ENCODE measurements at places on chromosomes 2 and 18.
A peak's percentile ranks its signal among the peaks of the same experiment; 100 is the strongest.

DNA sequence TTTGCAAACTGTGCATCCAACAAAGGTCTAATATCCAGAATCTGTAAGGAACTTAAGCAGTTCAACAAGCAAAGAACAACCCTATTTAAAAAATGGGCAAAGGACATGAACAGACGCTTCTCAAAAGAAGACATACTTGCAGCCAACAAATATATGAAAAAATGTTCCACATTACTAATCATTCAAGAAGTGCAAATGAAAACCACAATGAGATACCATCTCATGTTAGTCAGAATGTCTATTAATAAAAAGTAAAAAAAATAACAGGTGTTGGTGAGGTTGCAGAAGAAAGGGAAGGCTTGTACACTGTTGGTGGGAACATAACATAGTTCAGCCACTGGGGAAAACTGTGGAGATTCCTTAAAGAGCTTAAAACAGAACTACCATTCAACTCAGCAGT lies 126.2 kb downstream of the NAT8 start:
- DNase-seq = no peak

GRCh38 chr2:180360283-180360618 lies 353.2 kb upstream of the CWC22 start:
- DNase-seq = no peak

DNA sequence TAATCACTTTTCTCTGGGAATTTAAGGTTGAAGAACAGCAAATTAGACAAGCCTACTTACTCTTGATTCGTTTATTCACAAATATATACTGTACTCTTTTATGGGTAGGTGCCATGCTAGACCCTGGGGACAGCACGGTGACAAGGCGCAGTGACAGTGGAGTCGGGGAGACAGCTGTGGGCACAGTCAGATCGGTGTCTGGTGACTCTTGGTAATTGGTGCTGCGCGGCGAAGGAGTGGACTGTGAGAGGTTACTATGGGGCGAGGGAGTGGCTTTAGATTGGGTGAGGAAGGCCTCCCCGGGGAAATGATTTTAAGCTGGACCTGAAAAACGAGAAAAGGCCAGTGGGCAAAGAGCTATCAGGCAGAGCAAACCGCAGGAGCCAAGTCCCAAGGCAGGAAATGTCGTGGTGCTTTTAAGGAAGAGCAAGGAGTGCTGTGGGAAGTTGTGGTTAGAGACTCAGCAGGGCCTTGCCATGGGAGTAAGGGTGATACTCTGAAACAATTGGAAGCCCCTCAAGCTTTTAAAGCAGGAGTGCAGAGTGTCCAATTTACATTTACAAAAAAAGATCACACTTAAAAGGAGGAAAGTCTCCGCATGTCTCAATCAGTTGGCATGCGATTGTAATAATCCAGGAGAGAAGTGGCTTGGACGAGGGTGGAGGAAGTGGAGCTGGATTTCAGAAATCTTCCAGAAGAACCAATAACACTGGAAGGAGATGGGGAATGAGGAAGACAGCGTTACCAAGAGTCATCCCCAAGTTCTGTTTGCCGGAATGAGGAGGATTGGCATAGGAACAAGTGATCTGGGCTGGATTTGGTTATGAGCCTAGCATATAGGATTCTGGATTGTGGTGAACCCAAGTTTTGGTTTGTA lies 36.1 kb upstream of the TXNDC2 start:
- DNase-seq = peak; percentile 9

GRCh38 chr2:167599219-167599618 lies 648.2 kb downstream of the STK39 start:
- DNase-seq = no peak

DNA sequence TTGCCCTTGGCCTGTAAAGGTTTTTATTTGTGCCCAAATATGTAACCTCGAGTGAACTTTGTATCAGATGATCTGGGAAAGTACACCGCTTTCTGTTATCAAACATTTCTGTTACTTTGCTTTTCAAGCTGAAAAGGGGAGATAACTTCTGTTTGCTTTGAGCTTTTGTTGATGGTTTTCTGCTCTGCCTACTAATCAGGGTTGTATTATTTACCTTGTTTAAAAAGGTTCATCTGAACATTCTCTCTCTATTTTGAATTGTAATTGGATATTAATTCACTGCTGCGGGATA lies 79.4 kb downstream of the XRCC5 start:
- no peak for DNase-seq

- DNase-seq = no peak
Observed at GRCh38 chr18:52344881-52345280, 4.9 kb downstream of the DCC start.

GRCh38 chr2:5539282-5540165 lies 152.7 kb upstream of the SOX11 start:
- no peak for DNase-seq

- no peak for DNase-seq
Observed at GRCh38 chr2:224565452-224566035, 19.6 kb downstream of the CUL3 start.

GRCh38 chr18:44625386-44625785 lies 55.3 kb upstream of the SETBP1 start:
- DNase-seq = no peak

DNA sequence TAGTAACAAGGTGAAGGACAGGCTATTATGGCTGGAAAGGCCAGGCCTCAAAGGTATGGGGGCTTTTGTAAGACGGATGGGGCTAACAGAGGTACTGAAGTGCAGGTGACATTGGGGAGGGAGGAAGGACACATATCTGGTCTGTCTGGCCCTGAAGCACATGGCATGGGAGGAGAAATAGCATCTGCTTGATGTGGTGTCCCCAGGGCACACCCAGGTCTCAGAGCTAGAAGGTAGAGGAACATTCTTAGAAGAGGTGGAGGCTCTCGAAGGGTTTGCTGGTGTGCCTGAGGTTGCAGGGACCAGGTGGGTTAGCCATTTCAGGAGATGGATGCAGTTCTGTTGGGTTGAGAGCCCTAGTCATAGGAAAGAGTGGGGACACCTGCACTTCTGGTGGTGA lies 9.5 kb downstream of the RALB start:
- DNase-seq = no peak

GRCh38 chr18:62605685-62606084 lies 82.9 kb downstream of the ZCCHC2 start:
- DNase-seq = no peak

GRCh38 chr2:8103085-8103708 lies 578.7 kb upstream of the ID2 start:
- DNase-seq = no peak

GRCh38 chr2:68831686-68832232 lies 39.4 kb downstream of the BMP10 start:
- no peak for DNase-seq

GRCh38 chr2:20113986-20114938 lies 62.8 kb upstream of the LAPTM4A start:
- no peak for DNase-seq

DNA sequence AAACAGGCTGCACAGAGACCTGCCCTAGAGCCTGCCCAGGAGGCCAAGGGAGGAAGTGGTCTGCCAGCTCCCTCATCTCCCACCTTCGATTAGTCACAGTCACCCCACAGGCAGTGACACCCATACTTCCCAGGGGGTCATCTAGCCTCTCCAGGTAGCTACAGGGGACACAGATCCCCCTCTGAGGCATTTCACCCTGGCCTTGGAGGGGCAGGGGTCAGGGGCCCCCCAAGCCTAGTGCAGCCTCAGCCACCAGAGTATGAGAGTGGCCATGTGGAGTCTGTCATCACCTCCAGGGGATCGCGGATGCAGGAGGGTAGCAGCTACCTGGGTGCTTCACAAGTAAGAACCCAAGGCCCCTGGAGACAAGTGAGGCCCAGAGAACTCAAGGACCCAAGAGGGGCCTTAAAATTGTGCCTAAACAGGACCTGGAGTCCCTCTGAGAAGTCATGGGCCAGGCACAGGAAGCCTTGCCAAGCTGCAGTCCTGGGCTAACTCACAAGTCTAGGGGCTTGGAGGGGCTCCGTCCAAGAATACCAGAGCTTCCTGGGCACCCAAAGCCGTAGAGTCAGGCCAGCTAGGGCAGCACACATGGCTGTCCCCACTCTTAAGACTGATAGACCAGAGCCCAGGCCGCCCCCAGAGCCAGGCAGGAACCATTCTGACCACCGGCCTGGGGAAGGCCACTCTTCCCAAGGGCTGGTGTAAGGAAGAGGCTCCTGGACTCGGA lies 354.3 kb upstream of the ID2 start:
- no peak for DNase-seq

DNA sequence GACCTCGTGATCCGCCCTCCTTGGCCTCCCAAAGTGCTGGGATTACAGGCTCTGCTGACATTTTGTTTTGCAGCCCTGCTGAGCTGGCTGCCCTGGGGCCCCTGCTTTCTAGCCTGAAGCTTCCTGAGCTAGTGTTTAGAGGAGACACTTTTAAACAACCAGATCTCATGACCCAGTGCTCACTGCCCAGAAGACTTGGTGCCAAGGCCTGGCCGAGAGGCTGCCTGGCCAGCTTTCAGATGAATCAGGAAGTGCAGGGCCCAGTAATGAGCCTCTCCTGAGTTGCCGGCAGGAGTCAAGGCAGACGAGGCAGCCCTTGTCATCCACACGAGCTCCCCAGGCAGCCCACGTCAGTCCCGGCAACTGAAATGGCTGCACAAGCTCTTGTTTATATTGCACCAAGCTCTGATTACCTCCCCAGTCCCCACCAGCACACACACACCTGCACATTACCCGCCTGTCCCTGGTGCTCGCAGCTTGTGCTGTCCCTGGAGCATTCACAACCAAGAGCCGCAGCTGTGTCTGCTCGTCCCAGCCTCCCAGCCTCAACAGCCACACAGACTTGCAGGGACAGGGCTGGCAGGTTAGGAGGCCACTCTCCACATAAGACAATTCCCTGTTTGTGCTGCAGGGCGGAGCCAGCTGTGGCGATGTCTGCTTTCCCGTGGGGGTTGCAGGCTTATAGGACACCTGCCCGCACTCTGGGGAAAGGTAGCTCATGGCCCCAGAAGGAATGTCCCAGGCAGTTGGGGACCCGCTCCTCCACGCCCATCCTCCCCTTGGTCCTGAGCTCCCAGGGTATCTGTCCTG lies 331.2 kb upstream of the MYT1L start:
- DNase-seq = no peak

- DNase-seq = no peak
Observed at GRCh38 chr2:71880287-71880686, 267.4 kb downstream of the CYP26B1 start.

- no peak for DNase-seq
Observed at GRCh38 chr2:22993250-22993649, 391.7 kb upstream of the KLHL29 start.

- DNase-seq = no peak
Observed at GRCh38 chr2:99926986-99927385, 215.4 kb downstream of the AFF3 start.

- DNase-seq = no peak
Observed at GRCh38 chr2:176769021-176769420, 443.6 kb upstream of the HNRNPA3 start.

GRCh38 chr2:170815311-170815710 lies 1.4 kb upstream of the GAD1 start:
- DNase-seq = no peak

- no peak for DNase-seq
Observed at GRCh38 chr2:219086196-219086595, 25.5 kb upstream of the IHH start.

DNA sequence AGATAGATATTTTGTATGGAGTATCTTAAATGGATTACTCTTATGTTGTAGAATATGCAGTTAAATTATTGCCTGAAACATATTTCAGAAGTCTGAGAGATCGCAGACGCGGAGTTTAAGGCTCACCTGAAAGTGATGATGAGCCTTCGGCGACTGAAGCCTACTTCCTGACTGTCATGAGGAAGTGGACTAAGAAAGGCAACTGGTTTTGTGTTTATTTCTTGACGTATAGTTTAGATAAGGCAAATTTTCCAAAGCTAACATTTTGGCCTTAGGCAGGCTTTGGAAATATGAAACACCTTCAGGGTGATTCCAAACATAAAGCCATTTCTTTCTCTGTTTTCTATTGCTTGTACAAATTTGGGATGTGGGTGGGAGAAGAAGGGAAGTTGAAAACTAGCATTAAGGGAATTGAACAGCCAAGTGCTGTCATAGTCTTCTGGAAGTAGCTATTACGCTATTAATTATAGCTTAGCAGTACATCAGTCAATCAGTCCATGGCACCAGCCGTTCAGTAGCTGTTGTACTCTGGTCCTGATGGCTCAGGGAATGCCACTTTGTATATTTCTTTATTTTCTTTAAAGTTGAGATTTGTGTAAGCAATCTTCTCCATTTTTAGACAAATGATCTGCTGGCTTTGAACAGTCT lies 1.5 kb downstream of the GRHL1 start:
- no peak for DNase-seq

All from foreskin melanocyte (primary cell).